ENCODE measurements at places on chromosomes 12 and 14. TPM values are rescaled to one million over a fixed set of nuclear protein-coding genes. Genes with fewer than 3 reads are reported as not detected.

DNA sequence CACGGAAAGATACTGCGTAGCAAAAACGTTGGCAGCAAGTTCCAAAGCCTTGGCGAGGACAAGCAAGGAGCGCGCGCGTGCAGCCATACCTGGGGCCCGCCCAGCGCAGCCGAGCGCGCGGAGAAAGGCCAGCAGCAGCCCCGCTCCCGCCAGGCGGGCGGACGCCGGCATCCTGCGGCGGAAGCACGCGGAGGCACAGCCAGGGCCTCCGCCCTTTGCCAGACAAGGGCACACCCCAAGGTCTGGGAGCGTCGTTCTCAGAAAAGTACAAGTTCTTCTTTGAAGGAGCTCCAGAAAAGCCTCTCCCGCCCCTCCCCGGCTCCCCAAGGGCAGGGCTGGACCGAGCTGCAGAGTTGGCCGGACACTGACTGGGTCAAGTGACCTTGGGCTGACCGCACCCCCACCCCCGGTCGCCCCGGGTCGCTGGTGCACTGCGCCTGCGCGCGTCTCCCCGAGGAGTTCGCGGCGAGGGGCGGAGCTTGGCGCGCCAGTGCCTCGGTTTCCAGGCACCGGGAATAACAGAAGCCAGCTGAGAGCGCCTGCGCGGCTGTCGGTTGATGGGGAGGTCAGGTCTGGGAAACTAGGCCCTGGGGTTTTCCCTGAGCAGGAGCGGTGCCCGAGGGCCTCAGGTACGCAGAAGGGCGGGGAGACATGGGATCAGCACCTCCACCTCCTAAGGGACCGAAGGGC lies at the start of gene ZC2HC1C:
TSS of gene ZC2HC1C (plus strand) at position 521 of the 690 bp plus-strand sequence. CDS start 933 bp downstream, outside the sequence.
- peak within 1 kb of the TSS; percentile 74 for H3K27ac ChIP-seq
- no peaks in the 10 kb centered on the region for H3K27me3 ChIP-seq
- H3K4me1 ChIP-seq: peaks cover 18% of the 10 kb centered on the region
- H3K36me3 ChIP-seq: no peaks in the 10 kb centered on the region
- peak within 1 kb of the TSS; percentile 73 for H3K4me3 ChIP-seq

DNA sequence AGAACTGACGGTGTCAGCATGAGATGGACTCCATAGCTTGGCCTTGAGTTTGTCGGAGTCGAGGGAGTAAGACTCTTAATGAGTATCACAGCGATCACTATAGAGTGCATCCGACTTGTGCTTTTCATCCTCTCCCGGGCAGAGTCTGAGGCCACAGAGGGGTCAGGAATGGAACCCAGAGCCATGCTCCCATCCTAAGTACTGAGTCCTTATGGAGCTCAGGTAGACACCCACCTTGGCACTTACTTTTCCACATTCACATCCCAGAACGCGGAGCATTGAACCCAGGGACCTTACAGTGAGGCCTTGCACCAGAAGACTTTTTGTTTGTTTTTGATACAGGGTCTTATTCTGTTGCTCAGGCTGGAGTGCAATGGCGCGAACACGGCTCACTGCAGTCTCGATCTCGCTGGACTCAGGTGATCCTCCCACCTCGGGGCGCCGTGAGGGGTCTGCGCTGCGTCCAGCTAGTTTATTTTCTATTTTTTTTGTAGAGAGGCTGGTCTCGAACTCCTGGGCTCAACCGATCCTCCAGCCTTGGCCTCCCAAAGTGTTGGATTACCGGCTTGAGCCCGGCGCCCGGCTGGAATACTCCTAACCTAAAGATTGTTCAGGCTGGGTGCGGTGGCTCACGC lies 719 bp upstream of the SRSF9 start:
- H3K36me3 ChIP-seq: peaks cover 12% of the 10 kb centered on the region
- H3K4me1 ChIP-seq: peaks cover 47% of the 10 kb centered on the region
- peak overlapping the region; percentile 92 for H3K4me3 ChIP-seq
- no peaks in the 10 kb centered on the region for H3K27me3 ChIP-seq
- peak overlapping the region; percentile 57 for H3K27ac ChIP-seq

GRCh38 chr12:6507102-6507998 lies 13.4 kb downstream of the NCAPD2 start:
- peaks cover 17% of the 10 kb centered on the region for H3K36me3 ChIP-seq
- no peak overlapping the region for H3K27ac ChIP-seq
- no peak for DNase-seq
- no peaks in the 10 kb centered on the region for H3K27me3 ChIP-seq

DNA sequence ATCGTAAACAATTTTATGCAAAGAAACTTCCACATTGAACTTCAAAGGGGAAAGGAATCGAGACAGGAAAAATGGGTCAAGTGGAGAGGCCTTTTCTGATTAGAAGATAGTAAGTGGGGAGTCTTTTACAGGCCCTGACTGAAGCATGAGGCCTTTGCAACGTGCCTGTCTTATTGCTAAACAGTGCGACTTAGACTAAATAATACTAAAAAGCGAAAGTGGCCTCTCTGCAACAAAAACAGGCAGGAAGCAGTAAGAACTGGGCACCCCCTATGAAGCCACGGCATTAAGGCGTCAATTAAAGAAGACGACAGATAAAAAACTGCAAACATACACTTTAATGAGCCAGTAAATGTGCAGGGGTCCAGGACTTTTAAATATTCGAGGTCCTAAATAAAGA lies 283.4 kb upstream of the GRIP1 start:
- H3K4me1 ChIP-seq: no peaks in the 10 kb centered on the region

The PDE3A gene
- 0.06 TPM for polyA plus RNA-seq

- H3K36me3 ChIP-seq: peaks cover 7% of the 10 kb centered on the region
- no peak overlapping the region for H3K27ac ChIP-seq
- no peaks in the 10 kb centered on the region for H3K27me3 ChIP-seq
- peaks cover 15% of the 10 kb centered on the region for H3K4me1 ChIP-seq
Measured at GRCh38 chr12:118325081-118325480, 47.6 kb downstream of the TAOK3 start.

DNA sequence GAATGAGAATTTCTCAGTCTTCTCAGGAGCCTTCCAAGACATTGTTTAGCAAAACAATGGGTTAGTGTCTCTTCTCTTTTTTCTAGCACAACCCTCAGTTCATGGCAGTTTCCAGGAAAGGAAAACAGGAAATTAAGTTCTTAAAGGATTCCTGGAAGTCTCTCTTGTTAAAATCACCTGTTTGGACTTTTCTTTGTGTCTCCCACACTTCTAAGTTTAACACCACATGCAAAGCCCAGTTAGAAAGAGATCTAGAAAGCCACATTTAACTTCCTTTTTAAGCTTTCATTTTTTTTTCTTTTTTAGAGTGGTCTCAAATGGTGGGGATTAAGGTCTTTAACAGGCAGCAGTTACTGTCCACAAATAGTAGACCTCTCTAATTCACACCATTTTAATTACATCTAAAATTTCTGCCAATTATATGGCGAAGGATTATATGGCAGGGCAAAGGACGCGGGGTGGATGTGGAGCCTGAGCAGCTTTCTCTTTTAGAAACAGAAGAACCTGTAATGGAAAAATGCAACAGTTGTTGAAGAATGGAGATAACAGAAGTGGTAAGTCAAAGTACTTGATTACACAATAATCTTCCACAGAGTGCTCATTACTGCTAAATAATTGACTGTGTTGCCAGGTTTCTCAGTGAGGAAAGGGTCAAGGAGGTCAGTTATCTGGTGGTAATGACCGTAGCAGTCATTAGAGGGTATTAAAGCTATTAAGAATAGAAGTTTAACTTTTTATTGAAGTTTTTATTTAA lies 298.6 kb downstream of the AKAP6 start:
- H3K4me1 ChIP-seq: peaks cover 12% of the 10 kb centered on the region
- no peak for DNase-seq
- no peak overlapping the region for H3K4me3 ChIP-seq
- no peaks in the 10 kb centered on the region for H3K36me3 ChIP-seq
- H3K27ac ChIP-seq: no peak overlapping the region

DNA sequence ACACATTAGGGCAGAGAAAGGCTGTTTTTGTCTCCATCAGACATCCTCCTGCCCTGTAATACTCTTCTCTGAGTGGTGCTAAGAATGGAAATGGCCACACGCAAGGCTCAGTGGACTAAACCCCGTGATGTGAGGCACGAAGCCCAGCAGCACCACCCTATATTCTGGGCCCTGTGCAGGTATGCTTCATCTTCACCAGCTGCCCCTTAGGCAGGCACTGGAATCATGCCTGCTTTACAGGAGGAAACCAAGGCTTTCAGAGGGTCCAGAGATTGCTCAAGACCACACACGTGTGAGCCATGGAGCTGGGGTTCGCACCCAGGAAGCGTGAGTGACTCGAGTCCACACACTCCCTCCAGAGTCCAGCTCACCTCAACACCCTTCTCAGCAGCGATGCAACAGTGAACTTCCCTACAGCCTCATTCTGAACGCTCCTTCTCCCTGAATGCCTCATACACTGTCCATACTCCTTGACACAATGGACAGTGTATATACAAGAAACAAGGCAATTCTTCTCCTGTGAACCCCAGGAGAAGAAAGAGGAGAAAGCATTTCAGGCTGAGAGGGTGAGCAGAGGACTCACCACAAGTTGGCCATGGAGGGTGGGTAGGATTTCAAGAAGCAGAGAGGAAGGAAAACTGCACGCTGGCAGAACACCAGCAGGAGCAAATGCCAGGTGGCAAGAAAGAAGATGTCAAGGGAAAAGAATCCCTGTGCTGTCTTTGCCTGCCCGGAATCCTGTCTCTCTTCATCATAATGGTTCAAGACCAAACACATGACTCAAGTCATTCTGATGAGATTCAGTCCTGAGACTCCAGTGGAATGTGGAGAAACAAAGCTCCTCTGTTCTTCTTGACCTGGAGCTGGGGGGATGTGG lies 39.1 kb downstream of the NT5DC3 start:
- peak; percentile 64 for DNase-seq
- peak overlapping the region; percentile 32 for H3K27ac ChIP-seq
- peaks cover 51% of the 10 kb centered on the region for H3K4me1 ChIP-seq
- H3K4me3 ChIP-seq: no peak overlapping the region
- H3K36me3 ChIP-seq: no peaks in the 10 kb centered on the region

- peaks cover 24% of the 10 kb centered on the region for H3K4me1 ChIP-seq
- no peak overlapping the region for H3K27ac ChIP-seq
- no peak for DNase-seq
- H3K36me3 ChIP-seq: no peaks in the 10 kb centered on the region
- no peaks in the 10 kb centered on the region for H3K27me3 ChIP-seq
Measured at GRCh38 chr12:71478270-71478669, 38.7 kb downstream of the LGR5 start.

GRCh38 chr12:75917083-75917482 lies 114.5 kb downstream of the PHLDA1 start:
- DNase-seq: no peak
- H3K36me3 ChIP-seq: no peaks in the 10 kb centered on the region
- no peaks in the 10 kb centered on the region for H3K4me1 ChIP-seq
- H3K27ac ChIP-seq: no peak overlapping the region
- no peaks in the 10 kb centered on the region for H3K27me3 ChIP-seq

DNA sequence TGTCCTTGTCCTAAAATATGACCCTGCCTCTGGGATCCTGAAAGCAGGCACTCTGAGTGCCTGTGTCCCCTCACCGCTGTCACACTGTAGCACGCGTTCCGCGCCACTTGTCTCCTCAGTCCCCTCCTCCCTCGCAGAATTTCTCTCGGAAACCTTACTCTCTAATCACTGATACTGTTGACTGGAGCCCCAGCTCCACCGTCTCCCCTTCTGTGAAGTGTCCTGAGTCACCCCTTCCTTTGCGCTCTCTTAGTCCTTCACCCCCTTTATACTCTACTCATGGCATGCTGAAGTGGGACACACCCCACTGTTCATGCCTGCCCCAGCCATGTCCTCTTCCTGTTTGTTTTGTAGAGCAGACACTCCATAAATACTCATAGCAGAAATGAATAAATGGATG lies 104.7 kb downstream of the ZNF664 start:
- no peak for DNase-seq
- H3K4me1 ChIP-seq: no peaks in the 10 kb centered on the region
- H3K36me3 ChIP-seq: no peaks in the 10 kb centered on the region
- H3K4me3 ChIP-seq: no peak overlapping the region

The DPPA3 gene
- not detected for polyA plus RNA-seq

GRCh38 chr12:47415054-47415453 lies 290.8 kb downstream of the RPAP3 start:
- peak; percentile 28 for DNase-seq
- H3K4me3 ChIP-seq: no peak overlapping the region
- H3K36me3 ChIP-seq: no peaks in the 10 kb centered on the region
- no peaks in the 10 kb centered on the region for H3K27me3 ChIP-seq
- H3K4me1 ChIP-seq: peaks cover 16% of the 10 kb centered on the region

DNA sequence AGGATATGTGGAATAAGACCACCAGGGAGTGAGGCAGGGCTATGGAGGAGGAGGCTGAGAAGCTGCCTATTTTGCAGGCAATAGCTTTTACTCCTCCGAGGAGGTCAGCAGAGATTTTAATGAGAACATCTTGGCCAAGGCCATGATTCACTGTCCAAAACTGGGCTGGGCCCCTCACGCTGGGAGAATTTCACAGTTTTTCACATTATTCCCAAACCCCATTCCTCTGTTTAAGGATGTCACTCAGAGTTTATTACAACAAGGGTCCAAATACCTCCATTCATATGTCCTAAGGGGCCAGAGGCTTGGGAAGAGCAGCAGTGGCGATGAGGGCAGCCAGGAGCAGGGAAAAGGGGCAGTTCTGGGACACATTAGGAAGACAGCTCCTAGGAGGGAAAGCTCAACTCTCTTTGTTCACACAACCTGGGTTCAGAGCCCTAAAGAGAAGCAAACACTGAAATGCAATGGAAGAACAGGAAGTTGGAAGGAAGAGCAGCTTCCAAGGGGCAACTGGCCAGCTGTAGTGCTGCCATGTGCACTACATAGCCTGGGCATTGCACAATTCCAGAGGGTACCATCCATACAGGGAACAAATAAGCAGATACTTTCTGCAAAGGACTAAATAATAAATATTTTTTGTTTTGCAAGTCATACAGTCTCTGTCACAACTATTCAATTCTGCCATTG lies 283.2 kb downstream of the NUAK1 start:
- H3K4me3 ChIP-seq: no peak overlapping the region
- H3K27me3 ChIP-seq: no peaks in the 10 kb centered on the region
- H3K27ac ChIP-seq: no peak overlapping the region
- DNase-seq: no peak
- no peaks in the 10 kb centered on the region for H3K36me3 ChIP-seq

Measured in GM23248 (cell line).